ENCODE measurements at places on chromosomes 11 and 22.

- DNase-seq, result no peak
Observed at GRCh38 chr11:11335043-11335442, 18.0 kb downstream of the CSNK2A3 start.

DNA sequence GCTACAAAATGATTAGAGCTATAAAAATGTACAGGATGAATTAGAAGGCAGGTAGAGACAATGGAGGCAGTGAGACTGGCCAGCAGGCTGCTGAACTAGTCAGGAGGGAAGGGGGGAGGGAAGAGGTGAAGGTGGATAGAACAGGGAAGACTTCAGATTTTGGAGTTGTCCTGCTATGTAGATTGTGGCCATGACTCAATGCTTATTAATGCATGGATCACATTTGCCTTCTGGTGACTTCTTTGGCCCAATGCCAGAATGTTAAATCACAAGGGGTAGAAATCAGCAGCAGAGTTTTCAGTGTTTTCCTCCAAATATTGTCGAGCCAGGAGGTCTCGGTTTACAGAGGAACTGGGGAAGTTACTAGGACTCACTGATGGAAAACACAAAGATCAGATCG, 346.6 kb downstream of the AASDHPPT start:
- DNase-seq, result no peak

GRCh38 chr11:87493516-87493915, 455.8 kb downstream of the TMEM135 start:
- no peak for DNase-seq

DNA sequence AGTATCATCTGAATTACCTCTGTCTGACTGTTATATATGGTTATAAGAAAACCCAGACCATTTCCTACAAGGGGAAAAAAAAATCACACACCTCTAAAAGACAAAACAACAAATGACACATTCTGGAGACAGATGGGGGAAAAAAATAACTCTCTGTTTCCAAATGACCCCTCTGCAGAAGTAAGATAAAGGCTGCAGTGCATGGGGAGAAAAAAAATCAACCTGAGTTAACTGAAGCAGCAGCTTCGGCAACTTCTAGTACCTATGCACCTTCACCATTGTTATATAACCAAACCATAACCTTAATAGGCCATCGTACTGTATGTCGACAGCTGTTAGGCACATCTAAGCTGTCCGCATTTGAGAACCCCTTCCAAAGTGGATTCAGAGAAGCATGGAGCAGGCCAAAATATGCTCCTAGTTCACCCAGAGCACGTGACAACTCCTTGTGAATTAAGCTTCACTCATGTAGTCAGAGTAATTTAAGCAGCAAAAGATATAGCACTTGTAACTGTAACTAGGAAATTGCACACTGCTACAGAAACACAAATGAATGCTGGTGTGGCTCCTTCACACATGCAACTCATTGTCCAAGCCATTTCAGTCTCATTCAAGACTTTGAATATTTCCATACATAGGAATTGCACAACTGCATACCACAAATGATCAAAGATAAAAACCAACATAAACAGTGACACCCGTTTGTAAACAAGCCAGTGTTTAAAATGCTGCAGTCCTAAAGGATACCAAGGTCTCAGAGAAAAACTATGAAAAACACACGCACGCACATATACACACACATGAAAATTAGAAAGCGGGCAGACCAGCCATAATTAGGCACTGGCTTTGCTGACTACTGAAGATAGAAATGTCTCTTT, 2.7 kb downstream of the SIK3 start:
- DNase-seq, result no peak

GRCh38 chr11:128215238-128215882, 372.0 kb downstream of the ETS1 start:
- DNase-seq, result no peak

DNA sequence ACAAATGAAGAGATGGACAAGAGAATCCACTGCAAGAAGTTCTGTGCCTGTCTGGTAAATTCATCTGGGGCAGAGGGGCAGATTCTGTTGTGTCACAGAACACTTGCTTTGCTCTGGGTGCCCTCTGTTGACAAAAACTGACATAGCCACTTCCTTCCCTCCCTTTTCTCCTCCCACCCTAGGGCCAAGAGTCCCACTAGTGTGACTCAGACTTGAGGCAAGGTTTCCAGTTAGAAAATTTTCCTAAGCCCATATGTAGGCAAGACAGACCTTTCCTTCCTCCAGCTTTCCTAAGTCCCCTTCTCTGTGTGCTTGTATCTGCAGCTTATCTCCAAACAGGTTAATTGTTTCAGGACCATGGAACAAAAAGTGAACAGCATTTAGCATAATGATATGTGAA, 106.8 kb downstream of the RBFOX2 start:
- no peak for DNase-seq

- no peak for DNase-seq
Observed at GRCh38 chr11:32829680-32830412, at the start of gene PRRG4. Gene PRRG4, plus strand, starts transcription at chr11:32829927. Its CDS starts 603 bp downstream, at chr11:32830530.

- DNase-seq, result no peak
Observed at GRCh38 chr11:70756341-70756740, 358.0 kb downstream of the CTTN start.

- no peak for DNase-seq
Observed at GRCh38 chr11:85472953-85473352, 154.2 kb downstream of the DLG2 start.

DNA sequence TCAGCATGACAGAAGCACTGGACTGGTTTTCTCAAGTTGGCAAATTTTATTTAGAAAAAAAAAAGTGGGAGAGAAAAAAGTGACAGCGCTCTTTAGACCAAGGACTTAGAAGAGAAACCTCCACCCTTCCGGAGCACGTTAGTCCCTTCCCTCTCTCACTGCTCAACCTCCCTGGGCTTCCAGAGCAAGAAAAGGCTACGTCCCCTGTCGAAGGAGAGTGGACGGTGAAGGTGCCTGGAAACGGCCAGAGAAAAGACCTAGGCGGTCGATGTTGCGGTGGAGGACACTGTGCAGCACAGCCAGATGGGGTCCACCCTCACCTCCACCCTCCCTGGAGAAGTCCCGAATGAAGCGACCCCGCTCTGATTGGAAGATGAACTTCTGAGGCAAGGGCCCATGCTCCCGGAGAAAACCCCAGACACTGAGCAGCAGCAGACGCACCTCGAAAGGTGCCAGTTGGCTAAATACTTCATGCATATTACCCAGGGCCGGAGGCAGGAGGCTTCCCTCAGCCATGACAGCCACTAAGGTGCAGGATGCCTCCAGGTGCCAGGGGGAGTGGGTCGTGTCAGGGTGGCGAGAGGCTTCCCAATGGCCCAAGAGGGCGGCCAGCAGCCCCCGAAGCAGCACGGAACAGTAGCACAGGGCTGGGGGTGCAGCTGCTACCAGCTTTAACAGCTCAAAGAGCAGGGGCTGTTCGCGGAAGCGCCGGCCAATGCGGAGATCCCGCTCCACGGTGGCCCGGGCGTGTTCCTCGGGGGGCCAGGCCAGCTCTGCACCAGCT, 604 bp upstream of the GANAB start:
- no peak for DNase-seq

DNA sequence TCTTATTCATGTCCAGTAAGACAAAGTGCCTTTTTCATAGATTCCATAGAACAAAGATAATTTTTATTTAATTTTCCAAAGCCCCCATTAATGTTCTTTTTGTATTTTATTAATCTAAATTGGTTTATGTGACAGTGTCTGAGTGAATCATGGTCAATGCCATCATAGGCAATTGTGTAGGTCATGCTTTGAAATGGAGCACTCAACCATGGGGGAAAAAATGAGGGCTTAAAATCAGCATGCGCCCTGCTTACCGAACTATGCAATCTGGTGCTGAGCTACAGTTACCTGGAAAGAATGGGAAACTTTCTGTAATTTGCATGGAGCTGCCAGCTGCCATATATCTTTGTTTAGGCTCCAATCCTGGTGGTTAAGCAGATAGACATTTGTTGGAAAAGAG, 28.4 kb upstream of the RAB38 start:
- DNase-seq, result no peak

DNA sequence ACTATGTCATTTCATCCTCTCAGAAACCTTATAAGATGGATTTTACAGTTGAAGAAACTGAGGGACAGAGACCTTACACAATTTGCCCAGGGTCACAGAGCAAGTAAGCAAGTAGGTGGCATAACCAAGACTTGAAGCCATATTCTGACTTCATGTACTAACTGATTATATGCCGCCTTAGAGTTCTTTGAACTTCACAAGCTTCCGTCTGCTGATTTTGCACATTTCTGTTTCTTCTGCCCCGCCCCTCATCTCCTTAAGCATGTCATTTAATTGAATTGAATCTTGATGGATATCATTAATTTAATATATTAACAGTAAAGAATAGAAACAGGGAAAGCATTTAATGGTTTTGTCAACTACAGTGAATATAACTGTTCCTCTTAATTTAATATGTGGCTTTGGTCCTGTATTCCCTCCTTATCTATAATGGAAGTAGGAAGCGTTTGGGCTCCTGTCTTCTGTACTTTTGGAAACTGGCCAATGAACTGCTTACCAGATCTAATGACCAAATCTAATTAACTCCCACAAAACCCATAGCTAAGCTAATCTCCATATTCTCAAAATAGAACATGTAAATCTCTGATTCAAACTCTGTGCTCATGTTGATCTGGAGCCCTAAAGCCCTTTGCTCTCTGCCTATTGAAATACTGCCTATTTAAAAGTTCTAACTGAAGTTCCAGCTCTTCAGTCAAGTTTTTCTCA, 30.4 kb downstream of the SIK2 start:
- DNase-seq, result no peak

DNA sequence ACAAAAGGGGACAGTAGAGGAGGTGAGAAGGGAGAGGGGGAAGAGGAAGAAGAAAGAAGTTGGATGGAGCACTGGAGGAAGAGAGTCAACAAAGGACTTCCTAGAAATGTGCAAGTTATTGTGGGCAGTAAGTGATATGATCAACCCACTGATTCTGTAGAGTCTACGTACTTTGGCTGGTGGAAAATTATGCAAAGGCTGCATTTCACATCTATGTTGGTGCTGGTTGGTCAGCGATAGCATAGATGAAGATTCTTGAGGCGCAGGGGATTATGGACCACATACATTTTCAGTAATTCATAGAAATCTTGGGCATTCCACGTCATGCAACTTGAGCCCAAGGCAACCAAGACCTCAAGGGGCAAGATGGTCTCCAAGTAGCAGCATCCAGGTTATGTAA, 12.6 kb upstream of the BIRC3 start:
- DNase-seq, result no peak

GRCh38 chr11:14342906-14343305, 16.1 kb downstream of the RRAS2 start:
- DNase-seq, result no peak

DNA sequence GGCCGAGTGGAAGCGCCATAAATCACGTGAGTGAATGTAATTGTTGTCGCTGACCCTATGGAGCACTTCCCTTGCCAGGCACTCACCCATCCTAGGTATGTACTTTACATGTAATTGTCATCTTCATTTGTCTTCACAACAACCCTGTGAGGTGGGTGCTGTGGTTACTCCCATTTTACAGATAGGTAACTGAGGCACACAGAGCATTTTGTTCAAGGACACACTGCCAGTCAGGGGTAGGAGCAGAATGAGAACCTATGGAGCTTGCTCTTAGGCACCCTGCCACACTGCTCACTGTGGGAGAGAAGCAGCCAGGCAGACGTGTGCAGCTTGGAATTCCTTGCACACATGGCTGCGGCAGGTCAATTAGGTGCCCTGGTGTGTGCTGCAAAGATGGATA, 785 bp upstream of the EFCAB6 start:
- no peak for DNase-seq

DNA sequence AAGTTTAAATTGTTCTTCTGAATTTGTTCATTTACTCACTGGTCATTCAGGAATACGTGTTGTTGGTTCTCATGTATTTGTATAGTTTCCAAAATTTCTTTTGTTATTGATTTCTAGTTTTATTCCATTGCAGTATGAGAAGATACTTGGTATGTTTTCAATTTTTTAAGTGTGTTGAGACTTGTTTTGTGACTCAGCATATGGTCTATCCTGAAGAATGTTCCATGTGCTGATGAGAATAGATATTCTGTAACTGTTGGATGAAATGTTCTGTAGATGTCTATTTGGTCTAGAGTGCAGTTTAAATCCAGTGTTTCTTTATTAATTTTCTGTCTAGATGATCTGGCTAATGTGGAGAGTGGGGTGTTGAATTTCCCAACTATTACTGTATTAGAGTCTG, 23.5 kb downstream of the CFAP300 start:
- no peak for DNase-seq

DNA sequence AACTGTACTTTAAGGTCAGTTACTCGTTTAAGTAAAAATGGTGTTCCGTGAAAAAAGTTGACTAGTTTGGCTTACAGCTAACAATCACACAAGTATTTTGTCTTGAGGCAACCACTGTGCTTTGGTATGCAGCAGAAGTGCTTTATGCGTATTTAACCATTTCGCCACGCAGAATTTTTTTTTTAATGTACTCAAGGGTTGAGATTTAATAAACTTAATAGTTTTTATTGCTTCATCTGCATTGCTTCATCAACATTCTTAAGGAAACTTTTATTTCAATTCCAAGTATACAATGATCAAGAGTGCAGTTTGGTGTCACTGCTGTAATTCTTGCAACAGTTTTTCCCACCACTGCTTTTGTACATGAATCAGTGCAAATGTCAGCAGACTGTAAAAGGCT, 66.4 kb downstream of the ZNRF3 start:
- no peak for DNase-seq

- DNase-seq, result no peak
Observed at GRCh38 chr22:19483481-19484244, 3.9 kb downstream of the CDC45 start.

DNA sequence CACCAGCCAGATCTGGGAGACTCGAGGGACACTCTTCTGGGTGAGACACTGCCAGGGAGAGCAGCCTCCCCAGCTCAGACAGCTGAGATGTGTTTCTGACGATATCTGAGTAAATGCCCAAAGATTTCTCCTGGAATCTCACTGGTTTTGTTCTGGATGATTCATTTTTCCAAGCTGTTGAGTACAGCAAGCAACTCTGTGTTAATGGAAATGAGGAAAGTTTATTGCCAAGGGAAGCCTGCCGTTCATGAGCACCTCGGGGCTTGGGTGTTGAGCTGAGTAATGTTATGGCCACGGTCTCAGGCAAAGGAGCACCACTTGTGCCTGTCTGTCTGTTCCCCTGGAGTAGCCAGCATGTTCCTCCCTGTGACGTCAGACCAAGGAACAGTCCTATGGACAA, 1132.4 kb downstream of the BRD1 start:
- DNase-seq, result no peak

DNA sequence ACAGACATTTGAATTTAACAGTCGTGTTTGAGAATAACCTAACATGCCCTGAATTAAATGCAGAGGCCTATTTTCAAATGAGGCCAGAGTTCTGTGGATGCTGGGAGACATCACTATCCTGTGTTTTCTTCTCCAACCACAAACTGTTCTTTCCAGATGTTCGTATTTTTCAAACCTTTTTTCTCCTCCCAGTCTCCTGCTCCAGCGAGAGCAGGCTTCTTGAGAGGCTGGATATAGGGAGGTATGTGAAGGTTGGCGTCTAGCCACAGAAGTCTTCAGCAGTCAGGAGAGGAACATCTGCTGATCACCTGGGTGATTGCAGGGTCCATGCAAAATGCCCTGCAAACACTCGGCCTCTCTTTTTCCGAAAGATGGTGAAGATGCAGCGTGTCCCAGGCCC, 126.3 kb downstream of the C11orf91 start:
- no peak for DNase-seq

All from activated CD4-positive, CD25-positive, alpha-beta regulatory T cell treated with anti-CD3 and anti-CD28 coated beads, Interleukin-2, amount 50 U/mL, for 16 hours (primary cell).